ENCODE measurements at places on chromosomes 12 and 14. TPM values are rescaled to one million over a fixed set of nuclear protein-coding genes. Genes with fewer than 3 reads are reported as not detected.
A peak's percentile ranks its signal among the peaks of the same experiment; 100 is the strongest.

GRCh38 chr14:77752266-77752665 lies 8.7 kb downstream of the SNW1 start:
- DNase-seq, result no peak

DNA sequence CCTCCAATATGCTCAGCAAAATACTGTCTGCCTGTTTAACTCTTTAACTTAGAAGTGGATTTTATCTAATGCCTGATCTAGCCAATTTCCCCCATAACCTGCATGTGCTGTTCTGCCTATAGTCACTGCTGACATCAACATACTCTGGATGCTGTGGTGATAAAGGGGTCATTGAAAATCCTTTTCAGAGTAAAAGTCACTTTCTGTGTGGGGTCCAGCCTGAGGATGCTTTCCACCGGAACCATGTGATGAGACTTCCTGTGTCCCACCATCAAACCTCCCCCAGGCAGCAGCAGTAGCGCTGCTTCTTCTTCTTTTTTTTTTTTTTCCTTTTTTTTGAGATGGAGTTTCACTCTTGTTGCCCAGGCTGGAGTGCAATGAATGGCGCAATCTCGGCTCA lies 607.0 kb downstream of the BCL11B start:
- DNase-seq, result no peak

DNA sequence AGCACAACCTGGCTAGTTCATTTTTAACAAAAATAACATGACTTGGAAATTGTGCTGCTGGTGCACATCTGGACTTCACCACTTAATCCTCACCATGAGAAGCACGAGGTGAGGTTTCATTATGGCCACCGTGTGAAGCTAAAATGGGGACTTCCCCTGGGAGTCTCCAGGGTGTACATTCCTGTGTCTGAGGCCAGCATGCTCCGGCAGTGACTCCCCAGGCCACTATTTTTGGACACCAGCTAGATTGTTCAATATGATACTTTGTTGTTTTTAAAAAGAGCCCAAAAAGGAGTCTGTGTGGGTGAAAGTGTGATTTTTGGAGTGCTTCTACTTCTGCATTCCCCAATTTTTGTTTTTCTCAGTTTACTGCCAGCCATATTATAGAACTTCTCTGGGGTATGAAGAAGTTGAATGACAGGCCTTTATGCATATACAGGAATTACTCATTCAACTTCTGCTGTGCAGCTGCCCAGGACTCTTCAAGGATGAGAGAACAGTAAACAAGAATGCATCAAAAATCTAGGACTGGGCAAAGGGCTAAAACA lies 16.9 kb upstream of the AICDA start:
- peak; percentile 43 for DNase-seq

DNA sequence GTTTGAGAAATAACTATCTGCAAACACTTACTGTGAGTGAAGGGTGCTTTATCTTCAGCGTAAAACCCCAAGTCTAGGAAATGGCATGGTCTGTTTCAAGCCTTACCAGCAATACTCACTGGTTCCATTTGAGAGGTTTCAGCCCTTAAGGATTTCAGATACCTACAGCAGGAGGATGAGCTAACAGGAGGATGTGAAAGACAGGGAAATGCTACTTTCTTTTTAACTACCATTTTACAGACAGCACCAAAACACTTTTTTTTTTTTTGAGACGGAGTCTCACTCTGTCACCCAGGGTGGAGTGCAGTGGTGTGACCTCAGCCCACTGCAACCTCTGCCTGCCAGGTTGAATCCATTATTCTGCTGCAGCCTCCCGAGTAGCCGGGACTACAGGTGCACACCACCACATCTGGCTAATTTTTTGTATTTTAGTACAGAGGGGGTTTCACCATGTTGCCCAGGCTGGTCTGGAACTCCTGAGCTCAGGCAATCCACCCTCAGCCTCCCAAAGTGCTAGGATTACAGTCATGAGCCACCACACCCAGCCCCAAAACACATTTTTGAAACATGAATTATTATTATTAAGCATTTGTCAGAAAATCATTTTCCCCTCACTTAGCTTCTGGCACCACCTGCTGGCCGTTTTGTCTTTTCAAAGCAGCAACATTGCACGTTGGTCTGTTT lies 4.6 kb downstream of the MTRFR start:
- peak; percentile 77 for DNase-seq

- DNase-seq, result no peak
Measured at GRCh38 chr14:75726321-75726720, 65.3 kb downstream of the TTLL5 start.

DNA sequence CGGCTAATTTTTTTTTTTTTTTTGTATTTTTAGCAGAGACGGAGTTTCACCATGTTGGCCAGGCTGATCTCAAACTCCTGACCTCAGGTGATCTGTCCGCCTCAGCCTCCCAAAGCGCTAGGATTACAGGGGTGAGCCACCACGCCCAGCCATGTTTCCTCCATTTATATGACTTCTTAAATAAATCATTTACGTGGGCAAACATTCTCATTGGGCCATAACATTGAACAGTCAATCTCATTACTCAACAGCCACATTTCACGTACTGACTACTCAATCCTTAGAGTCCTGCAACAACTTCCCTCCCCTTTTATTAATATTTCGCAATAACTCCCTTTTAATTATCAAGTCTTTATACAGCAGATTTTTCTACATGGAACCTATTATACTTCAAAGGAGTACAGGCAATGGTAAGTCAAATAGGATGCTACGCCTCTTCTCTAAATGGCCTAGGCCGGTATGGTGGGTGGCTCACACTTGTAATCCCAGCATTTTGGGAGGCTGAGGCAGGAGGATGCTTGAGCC lies 7.4 kb upstream of the CSRNP2 start:
- no peak for DNase-seq

- no peak for DNase-seq
Measured at GRCh38 chr12:75628916-75629315, 117.5 kb upstream of the KRR1 start.

DNA sequence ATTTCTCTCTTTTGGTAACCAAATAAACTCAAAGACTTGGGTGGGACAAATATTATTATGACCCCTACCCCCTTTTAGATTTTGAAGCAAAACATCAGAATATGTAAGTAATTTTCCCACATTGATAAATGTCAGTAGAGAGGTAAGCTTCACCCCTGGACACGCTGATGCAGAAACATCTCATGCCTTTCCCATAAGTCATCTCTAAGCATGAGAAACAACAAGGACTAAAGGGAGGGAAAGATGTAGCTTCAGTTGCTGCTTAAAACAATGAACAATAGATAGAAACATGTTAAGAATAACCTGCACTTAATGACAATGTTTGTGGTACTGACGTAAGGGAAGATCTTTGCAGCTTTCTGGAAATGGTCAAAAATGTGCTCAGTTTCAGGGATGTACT lies 56.3 kb upstream of the SLC8A3 start:
- peak; percentile 18 for DNase-seq

DNA sequence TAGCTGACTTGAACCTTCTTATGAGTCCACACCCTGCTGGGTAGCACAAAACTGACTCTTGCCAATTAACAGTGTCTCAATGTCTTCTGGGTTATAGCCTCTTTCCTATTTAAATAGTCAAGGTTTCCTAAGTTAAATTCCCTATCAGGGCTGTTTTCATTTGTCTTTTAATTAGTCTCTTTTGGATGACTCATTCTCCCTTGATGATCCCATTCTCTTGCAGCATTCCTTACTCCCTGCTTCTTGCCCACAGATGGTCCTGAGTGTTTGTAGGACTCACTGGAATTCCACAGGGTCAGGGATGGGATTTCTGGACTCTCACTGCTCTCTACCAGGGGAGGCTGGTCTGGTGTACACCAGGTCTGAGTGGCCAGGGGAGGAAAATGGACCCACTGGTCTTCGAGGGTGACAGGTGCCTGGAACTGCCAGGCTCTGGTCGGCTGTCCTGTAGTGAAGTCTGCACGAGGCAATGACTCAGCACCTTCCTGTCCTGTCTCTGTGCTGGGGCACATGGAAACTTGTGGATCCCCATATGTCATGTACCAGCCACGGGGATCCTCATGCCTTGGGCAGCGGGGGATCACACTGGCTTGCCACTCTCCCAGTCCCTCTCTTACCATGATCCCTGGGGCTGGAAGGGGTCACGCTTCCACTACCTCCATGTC lies 236.5 kb upstream of the PELI2 start:
- DNase-seq, result peak; percentile 16

- no peak for DNase-seq
Measured at GRCh38 chr14:61264651-61265050, 16.5 kb downstream of the TMEM30B start.

GRCh38 chr14:103408491-103409155 lies 23.4 kb downstream of the MARK3 start:
- no peak for DNase-seq

DNA sequence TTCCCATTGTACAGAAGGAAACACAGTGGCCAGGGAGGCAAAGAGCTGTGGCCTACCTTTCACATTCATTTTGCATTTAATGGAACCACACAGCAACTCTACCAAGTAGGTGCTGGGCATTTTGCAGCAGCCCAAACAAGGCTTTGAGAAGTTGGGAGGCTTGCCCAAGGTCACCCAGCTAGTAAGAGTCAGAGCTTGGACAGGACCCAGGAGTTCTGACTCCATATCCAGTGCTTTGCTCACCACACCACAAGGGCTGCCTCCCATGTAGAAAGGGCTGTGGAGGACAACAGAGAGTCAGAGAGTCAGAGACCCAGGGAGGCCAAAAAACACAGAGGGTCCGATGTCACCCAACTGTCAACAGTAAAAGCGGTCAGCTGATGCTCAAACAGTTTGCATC lies 400.2 kb downstream of the BCL11B start:
- no peak for DNase-seq

- DNase-seq, result no peak
Measured at GRCh38 chr14:60506985-60507829, 1.7 kb upstream of the SIX6 start.

DNA sequence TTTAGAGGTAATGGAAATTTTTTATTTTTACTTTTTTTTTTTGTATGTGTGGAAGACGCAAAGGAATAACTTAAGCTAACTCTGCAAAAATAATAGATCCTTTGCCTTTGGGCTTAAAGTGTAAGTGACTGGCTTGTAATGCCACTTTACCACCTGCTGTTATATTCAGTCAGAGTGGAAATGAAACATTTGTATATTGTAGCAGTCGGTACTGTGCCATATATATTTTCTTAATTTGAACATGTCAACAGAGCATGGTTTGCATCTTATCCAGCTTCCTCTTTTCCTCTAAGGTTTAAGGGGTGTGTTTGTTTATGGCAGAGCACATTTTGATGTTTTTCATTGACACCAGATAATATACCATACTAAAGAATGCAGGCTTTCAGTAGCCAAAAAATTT lies 176.6 kb downstream of the TRHDE start:
- DNase-seq, result no peak

DNA sequence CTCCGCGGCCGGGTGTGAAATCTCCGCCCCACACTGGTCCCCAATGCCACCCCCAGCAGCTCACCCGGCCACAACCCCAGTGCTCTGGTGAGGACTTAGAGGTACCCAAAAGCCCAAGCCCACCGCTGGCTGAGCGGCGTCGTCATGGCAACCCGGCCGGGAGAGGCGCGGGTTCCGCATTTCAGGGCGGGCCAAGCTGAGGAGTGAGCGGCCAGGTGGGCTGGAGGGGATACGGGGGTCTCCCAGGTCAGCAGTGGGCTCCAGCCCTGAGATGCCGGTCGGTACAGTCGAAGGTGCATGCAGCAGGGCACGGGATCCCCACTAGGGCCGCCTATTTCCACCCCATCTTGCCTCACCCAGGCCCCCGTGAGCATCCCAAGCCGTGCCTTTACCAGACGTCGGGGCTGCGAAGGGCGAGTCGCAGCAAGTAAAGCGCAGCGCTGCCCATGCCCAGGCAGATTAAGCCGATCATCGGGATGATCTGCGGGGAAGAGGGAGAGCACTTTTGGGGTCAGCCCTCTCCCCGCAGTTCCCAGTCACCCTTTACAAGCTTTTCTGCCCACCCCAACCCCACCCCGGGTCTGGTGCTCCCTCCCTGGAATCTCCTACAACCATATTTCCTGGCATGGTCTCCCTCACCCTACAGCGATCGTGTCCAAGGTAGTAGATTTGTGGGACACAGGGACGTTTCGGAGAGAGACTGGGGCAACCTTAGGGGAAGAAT lies 6.9 kb downstream of the SHMT2 start:
- no peak for DNase-seq

EFCAB11 gene
- total RNA-seq, result 1.1 TPM

LYZ gene
- 0.13 TPM for total RNA-seq

PLBD1 gene
- 1.1 TPM for total RNA-seq

E2F7 gene
- total RNA-seq, result 3.4 TPM

ADCY6 gene
- 13.4 TPM for total RNA-seq

CYP27B1 gene
- total RNA-seq, result 3.9 TPM

Data from bronchial epithelial cell (primary cell).